ENCODE measurements at places on chromosomes 6 and 20.

- DNase-seq = no peak
Measured at GRCh38 chr6:56660381-56660730, 17.7 kb upstream of the DST start.

DNA sequence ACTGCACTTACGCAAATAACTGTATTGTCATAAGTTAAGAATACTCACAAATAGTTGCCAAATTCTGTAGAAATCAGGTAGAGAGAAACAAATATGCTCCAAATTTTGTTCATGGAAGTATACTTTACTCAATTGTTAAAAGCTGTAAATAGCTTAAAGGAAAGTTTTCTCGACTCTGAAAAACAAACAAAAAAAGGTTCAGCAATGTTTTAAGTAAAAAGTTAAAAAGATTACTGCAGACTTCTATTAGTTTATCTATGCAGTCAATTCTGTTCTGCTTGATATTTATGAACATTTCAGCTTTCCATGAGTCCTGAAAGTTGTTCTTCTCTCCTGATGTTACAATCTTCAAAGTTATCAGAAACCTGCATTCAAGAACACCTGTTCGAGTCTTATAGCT, 37.5 kb upstream of the FAM8A1 start:
- DNase-seq = no peak

- peak; percentile 63 for DNase-seq
Measured at GRCh38 chr20:51661609-51662178, 106.5 kb downstream of the ATP9A start.

- no peak for DNase-seq
Measured at GRCh38 chr6:14002176-14002947, 77.6 kb downstream of the RNF182 start.
